Activated CD4-positive, alpha-beta T cell treated with anti-CD3 and anti-CD28 coated beads, Interleukin-2, Interleukin-6, amounts not matched to agents 100 ng/mL and 50 ng/mL, durations not matched to agents 16 hours and 8 hours (primary cell): ENCODE measurements at places on chromosomes 6 and 20.

DNA sequence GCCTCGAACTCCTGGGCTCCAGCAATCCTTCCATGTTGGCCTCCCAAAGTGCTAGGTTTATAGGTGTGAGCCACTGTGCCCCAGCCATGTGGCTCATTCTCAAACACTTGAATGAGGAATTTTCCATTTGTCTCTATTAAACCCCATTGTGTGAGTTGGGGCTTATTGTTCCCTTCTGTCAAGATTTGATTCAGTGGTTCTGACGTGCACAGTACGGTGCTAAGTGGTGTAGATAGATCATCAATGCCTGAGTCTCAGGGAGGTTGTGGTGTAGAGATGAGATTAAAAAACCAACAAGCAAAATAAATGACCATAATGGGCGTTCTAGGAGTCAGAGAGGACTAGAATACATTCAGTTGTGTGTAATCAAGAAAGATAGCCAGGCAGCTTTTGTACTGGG is 335.6 kb downstream of the PRL start:
- no peak for DNase-seq

- DNase-seq = peak; percentile 90
These were observed 31.6 kb upstream of the LAMA4 start for GRCh38 chr6:112286010-112286409.

DNA sequence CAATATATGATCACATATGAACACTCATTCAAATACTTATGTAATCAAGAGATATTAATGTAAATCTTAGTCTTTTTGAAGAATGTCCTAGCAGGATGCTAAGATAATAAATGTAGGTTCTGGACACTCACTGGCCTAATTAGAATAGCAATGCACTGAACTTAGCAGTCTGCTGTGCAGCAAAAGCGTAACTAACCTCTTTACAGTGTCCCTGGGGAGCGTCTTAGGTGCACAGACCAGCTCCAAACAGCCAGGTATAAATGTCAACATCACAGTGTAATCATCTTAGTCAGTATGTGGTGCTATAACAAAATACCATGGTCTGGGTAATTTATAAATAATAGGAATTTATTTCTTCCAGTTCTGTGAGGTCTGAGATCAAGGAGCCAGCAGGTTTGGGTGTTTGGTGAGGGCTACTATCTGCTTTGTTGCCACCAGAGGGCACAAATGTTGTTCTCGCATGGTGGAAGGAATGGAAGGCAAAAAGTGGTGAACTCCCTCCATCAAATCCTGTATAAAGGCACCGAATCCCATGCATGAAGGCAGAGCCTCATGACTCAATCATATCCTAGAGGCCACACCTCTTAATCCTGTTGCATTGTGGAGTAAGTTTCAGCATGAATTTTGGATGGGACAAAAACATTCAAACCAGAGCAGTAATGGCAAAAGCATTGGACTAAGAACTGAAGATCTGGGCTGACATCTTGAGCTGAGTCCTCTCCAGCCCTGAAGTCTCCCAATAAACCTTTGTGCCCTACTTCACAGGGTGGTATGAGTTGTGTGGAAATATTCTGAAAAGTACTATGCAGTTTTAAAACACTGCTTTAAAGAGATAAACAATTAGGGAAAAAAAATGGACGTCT is 41.8 kb upstream of the FOXO3 start:
- DNase-seq = peak; percentile 31

GRCh38 chr6:90219209-90219985 is 77.2 kb downstream of the BACH2 start:
- no peak for DNase-seq

- DNase-seq = no peak
These were observed 4.3 kb upstream of the ARG1 start for GRCh38 chr6:131568726-131569125.
